ENCODE measurements at places on chromosomes 5 and 9.

GRCh38 chr5:83577036-83577636, 105.6 kb downstream of the VCAN start:
- no peak for DNase-seq

DNA sequence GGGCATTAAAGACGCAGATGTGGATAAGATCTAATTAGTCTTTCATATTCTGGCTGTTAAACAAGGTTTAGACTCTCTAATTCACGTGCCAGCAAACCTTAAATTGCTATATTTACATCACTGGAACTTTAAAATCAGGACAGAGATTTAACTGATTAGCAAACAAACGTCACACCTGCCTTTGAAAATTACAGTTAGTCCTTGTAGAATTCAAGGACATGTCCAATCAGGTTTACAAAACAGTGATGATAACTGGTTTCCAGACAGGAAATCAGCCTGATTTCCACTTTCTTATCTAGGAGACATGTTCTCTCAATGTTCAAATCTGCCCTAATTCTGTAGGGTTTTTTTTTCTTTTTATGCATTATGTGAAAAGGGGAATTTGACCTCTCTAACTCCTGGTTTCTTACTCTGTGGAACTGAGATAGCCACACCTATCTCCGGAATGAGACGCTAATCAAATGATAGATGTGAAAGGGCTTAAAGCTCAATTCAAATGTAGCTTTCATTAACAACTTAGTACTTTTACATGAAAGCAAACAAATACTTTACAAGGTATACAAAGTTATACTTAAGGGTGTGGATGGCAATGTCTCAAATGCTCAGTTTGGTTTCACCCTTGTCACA, 26.5 kb downstream of the SPINK5 start:
- DNase-seq, result no peak

GRCh38 chr5:99639905-99640304, 711.1 kb upstream of the CHD1 start:
- no peak for DNase-seq

DNA sequence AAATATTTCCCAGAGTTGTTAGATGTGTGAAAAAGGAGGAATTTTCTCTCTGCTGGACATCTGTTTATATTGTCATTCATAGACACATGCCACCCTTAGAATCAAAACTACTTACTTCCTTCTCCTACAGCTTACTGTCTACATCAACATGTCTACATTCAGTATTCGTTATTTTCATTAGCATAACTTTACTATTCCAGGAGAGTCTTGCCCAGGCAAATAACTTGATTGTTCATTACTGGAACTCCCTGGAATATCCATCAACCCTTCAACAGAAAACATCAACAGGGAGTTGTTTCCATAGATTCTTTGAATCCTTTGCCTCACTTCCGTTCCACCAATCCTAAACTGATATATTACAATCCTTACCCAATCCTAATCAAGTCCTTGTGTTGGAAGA, 457.5 kb upstream of the ZNF608 start:
- no peak for DNase-seq

- DNase-seq, result no peak
Observed at GRCh38 chr5:31755676-31756230, 116.8 kb downstream of the PDZD2 start.

GRCh38 chr9:977838-978830, 1.7 kb downstream of the DMRT3 start:
- no peak for DNase-seq

DNA sequence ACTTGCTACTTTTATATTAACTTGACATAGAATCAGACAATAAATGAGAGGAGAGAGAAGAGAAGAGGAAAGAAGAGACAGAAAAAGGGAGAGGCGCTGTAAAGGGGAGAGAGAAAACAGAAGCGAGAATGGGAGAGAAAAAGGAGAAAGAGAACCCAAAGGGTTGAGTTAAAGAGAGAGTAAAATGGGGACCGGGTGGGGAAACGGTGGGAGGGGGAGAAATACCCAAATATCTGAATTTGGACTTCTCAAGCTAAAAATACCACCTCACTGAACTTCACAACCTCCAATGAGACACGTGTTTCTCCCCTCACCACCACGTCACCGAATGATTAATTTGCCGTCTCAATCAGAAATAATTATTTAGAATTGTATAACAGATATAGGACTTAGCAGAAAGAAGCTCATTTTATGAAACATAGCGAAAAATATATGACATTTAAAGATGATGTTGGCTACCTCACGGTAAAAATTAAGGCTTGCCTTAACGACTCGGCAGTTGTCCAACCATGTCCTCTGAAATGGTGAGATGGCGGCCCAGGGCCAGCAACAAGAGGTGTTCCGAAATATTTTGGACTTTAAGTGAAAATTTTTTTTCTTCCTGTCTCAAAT, 204.1 kb downstream of the MEF2C start:
- DNase-seq, result no peak

GRCh38 chr5:111737716-111738115, 19.3 kb downstream of the NREP start:
- DNase-seq, result no peak

- DNase-seq, result no peak
Observed at GRCh38 chr9:94086486-94087345, 2.5 kb downstream of the PTPDC1 start.

DNA sequence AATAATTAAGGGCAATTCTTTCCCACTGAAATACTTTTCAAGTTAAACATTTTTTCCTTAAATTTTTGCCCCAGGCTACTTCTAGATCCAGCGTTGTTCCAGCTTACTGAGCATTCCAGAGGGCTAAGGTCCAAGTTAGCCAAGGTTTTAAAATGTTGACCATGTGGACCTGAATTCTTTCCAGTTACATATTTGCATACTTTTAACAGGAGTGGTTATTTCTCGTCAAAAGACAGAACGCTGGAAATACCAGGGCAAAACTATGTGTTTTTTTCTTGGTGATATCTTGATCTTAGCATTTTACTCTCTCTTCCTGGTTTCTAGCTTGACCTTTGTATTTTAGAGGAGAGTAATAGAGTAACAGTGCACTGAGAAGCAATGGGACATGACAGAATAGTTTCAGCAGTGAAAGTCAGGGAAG, 32.8 kb downstream of the TMC1 start:
- no peak for DNase-seq

DNA sequence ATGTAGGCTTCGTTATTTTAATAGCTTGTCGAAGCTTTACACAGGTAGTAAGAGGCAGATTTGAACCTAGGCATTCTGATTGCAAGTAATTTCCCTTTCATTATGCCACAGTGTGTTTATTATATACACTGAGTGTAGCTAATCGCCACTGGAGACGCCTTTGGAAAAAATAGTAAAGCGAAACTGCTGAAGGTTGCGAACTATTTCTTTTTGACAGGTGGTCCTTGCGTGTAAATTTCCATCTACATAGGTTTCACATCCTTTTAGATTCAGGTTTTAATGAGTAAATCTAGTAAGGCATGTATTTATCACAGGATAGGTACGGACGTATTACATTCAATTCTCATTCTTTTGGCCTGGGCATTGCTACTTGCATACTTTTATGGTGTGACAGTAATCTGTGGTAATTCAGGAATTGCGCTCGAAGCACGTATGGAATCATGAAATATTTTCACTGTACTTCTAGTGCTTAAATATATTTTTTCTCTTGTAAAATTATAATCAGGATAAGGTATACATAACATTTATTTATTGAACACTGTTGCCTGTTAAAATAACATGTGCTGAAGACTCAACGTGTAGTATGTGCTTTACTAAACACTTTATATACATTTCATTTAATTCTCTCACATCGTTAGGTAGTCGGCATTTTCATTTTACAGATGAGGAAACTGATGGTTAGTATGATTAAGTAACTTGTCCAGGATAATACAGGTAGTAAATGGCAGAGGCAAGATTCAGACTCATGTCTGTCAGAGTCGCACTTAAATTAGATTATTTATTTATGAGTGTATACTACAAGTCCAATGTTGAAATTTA, 1.8 kb downstream of the MARCHF6 start:
- peak; percentile 40 for DNase-seq

DNA sequence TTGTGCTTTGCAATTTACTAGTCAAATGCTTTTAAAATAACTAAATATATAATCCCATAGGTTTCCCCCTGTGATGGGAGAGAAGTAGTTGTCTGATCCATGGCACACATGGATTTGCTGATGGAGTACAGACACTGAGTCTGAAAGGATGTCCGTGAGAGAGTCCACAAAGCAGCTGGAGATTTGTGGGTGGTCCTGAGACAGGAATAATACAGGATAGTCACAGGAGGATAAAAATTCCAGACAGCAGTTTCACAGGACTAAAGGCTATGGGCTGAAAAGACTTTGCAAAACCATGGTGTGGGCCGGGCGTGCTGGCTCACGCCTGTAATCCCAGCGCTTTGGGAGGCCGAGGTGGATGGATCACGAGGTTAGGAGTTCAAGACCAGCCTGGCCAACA, 58.7 kb upstream of the ZFR start:
- DNase-seq, result no peak

GRCh38 chr5:83510260-83510659, 38.7 kb downstream of the VCAN start:
- DNase-seq, result no peak

DNA sequence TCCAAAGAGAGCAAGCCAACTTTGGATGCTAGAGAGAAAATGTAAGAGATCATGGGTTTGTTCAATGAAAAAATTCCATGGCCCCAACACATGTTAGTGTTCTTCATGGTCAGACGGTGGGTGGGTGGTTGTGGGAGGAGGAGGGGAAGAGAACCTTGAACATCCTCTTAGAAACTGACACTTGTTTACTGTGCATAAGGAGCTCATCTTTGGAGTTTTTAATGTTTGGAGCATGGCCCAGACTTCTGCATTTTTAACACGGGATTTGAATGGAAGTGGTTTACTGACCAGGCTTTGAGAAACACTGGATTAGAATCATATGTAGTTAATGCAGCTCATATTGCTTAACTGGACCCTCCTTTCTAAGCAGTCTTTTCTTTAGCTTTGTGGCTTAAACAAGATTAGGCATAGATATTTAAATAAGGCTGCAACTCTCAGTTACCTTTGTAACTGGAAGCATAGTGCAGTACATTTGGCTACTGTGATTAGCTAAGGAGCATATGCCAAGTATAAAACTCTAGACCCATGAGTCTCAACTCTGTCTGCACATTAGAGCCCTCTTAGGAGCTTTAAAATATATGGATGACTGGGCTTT, 60.1 kb downstream of the FOCAD start:
- DNase-seq, result no peak

DNA sequence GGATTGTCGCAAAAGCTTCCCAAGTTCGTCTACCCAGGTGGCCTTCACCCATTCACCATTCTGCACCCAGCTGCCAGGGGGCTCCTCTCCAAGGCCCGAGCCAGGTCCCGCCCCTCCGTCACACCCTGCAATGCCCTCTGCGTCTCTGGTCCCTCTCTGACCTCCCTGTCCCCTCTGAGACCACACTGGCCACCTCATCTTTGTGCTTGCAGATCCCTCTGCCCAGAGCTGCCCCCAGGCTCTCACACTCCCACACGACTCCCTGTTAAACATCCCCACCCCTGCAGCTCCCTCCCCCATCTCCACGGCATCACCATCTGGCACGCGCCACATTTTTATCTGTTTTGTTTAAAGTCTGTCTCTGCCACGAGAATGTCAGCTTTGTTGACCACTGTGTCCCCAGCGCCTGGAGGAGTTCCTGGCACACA, 243.6 kb downstream of the PBX3 start:
- no peak for DNase-seq

GRCh38 chr9:123234853-123235252, 33.5 kb downstream of the STRBP start:
- peak; percentile 73 for DNase-seq

GRCh38 chr5:120365656-120366446, 98.2 kb upstream of the PRR16 start:
- DNase-seq, result no peak

- peak; percentile 82 for DNase-seq
Observed at GRCh38 chr5:177006265-177006972, at the start of gene UIMC1. Gene UIMC1, minus strand, starts transcription at chr5:177006779. Its CDS starts 24,164 bp downstream, at chr5:176982615.

- no peak for DNase-seq
Observed at GRCh38 chr9:19481971-19482404, 73.2 kb downstream of the ACER2 start.

- DNase-seq, result no peak
Observed at GRCh38 chr5:137282216-137282615, 216.9 kb downstream of the SPOCK1 start.

- DNase-seq, result no peak
Observed at GRCh38 chr5:54159893-54160195, 150.5 kb downstream of the ARL15 start.

- DNase-seq, result no peak
Observed at GRCh38 chr5:88694023-88694679, 188.8 kb downstream of the MEF2C start.

DNA sequence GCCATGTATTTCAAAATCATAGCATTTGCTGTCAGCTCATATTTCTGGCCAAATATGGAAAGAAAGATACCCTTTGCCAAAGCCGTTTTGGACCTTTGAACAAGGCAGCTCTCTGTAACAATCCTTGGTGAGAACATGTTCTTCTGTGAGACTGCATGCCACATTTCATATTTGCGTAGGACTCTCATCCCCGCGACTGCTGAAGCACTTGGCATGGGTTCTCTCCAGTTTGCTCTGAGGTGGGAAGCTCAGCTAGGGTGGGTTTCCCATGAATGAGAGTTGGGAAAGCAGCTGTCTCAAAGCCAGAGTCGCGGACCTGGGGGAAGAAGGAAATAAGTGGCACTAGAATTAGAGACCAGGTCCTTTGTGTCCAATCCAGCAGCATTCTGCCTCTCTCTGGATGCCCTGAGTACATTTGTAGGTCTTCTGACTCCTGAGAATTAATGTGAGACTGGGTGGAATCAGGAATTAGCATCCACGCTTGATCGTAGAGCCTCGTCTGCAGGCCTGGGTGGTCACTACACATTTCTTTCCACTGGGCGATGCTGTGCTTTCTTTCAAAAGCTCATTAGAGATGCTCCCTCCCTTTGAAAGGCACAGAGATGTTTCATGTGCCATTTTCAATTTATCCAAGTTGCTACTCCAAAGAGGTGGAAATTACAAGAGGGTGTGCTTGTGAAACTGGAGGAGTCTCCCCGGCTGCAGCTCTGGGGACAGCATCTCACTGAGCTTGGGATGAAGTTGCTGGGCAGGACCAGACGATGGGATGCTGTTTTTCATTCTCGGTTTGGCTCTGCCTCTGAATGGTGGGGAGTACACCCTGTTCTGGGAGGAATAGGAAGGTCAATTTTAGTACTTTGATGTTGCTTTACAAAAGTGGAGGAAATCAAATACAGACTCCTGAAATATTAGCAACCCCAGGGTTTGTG, 197.2 kb downstream of the GADD45G start:
- no peak for DNase-seq

- DNase-seq, result no peak
Observed at GRCh38 chr9:42386477-42386876, 203.0 kb downstream of the SPATA31A6 start.

GRCh38 chr5:100313657-100314056, 221.5 kb upstream of the FAM174A start:
- no peak for DNase-seq

- DNase-seq, result no peak
Observed at GRCh38 chr9:34612788-34613390, 992 bp upstream of the RPP25L start.
